Right ventricle myocardium inferior (tissue), 1 donor: ENCODE measurements at places on chromosomes 7 and 10. TPM values are rescaled to one million over a fixed set of nuclear protein-coding genes. Genes with fewer than 3 reads are reported as not detected.

The FGFBP3 gene
- 0.32 TPM for total RNA-seq

The HOXA6 gene
- total RNA-seq = not detected

The EVX1 gene
- total RNA-seq = not detected

The CTBP2 gene
- total RNA-seq = 31.3 TPM

The POM121L12 gene
- total RNA-seq = not detected

The PTER gene
- total RNA-seq = 23.0 TPM

The NKX2-3 gene
- not detected for total RNA-seq

The HOXA1 gene
- not detected for total RNA-seq

The ERVW-1 gene
- not detected for total RNA-seq

The PDK4 gene
- 431 TPM for total RNA-seq

The IGFBP3 gene
- total RNA-seq = 45.4 TPM

The CCDC172 gene
- total RNA-seq = not detected

The ANXA8 gene
- 1.1 TPM for total RNA-seq

The ELOVL3 gene
- total RNA-seq = not detected

The ASAH2 gene
- 2.0 TPM for total RNA-seq
